Esophagus squamous epithelium (tissue), 5 donors: ENCODE measurements at places on chromosomes 6 and 20.

DNA sequence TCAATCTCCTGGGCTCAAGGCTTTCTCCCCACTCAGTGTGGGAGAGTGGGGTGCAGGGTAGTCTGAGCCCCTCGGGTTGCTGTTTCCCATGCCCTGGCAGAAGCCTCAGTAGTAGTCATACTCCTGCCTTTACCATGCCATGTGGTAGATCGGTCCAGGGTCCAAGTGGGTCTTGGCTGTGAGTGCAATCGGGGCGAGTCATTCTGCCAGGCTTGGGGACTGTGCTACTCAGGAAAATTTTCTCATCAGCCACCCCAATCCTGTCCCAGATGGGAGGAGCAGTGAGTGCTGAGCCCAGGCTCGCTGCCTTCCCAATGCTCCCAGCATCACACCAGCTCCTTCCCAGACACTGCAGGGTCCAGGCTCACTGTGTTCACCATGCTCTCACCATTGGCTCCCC, 10.7 kb upstream of the RAET1L start:
- DNase-seq: no peak

- DNase-seq: no peak
Measured at GRCh38 chr6:551829-552350, 105.0 kb downstream of the HUS1B start.

- no peak for DNase-seq
Measured at GRCh38 chr6:44111434-44112417, 15.5 kb downstream of the MRPL14 start.

DNA sequence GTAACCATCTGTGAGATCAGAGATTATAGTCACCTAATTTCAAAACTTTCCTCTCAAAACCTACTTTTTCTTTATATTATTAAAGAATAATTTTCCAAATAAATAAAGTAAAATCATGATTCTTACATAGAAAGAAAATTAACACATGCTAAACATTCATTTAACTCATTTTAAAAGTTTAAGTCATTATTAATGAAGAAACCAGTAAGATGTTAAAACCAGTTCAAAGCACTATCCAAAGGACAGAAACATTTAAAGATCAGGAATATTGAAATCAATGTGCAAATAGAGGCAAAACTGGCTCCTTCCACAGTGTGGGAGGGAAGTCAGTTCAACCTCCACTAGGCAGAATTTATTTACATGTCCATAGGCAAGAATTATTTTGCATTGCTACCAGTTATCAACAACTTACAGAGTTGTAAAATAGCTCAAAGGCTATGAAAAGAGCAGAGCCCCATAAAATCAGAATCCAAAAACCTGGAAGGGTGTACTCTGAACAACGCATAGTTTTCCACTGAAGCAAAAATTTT, 146.9 kb downstream of the KHDC1L start:
- no peak for DNase-seq

DNA sequence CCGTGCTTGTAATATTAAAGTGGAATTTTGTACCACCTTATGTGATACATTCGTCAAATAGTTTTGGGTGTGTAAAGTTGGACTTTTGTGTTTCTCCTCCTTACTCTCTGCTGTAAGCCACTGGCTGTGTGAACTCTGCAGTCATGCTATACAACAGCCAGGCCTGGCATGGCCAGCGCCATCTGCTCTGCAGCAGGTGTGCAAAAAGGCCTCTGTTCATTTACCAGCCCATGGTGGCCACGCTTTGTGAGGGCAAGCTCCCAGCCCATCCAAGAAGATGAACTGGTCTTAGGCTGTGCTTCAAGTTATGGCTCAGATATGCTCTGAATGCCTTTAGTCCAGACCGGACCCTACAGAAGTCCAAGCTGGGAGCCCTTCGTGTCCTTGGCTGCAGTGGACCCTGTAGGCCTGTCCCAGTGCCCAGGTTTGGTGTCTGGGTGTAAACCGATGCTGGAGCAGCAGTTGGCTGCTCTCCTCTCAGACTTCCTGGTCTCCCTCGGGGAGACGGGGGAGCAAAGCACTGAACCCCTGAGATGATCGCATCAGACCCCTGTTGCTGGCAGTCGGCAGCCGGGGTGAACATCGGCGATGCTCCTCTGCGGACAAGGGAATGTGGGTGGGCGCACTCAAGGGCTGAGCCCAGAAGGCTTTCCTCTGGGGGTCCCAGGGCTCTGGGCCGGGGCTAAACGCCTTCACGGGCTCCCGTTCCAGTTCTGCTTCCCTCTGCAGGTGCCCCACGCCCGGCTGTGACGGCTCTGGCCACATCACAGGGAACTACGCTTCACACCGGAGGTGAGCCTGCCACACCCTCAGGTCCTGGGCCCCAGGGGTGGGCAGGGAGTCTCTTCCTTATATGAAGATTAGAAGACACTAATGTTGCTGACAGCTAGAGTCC, 28.6 kb upstream of the PCMTD2 start:
- no peak for DNase-seq

DNA sequence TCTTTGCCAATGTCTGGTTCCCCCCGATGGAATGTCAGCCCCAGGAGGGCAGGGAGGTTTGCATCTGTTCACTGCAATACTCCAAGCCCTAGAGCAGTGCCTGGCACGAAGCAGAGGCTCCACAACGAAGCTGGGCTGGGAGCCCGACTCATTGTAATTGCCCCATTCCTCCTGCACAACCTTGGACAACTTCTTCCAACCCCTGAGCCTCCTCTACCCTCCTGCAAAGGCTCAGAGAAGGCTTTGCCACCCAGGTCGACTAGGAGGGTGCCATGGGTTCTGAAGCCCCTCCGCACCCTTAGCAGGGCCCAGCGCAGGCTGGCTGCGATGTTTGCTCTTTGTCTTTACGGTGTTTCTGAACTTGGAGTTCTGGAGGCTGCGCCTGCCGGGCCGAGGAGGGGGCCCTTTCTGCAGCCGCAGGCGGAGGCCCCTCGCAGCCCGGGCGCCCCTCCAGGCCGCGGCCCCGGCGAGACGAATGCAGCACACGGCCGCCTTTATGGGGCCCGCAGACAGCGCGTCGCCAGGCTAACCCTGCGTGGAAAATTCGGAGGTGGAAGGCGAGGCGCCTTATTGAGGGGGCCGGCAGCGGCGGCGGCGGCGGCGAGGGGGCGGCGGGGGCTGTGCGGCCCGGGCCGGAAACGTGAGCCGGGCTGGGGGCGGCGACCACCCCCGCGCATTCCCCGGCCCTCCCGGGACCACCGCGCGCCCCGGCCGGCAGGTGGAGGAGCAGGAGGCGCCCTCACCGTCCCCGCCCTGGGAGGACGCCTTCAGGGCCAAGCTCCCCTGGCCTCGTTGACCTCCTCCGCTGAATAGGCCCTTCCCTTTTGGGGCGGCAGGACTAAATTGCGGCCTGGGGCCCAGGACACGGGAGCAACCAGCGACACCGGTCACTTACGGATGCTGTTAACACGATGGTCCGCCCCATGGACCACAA, 27.0 kb downstream of the SNAI1 start:
- DNase-seq: no peak

- DNase-seq: no peak
Measured at GRCh38 chr20:16520154-16520553, 53.1 kb downstream of the KIF16B start.

GRCh38 chr6:157424491-157425020, 43.6 kb downstream of the ZDHHC14 start:
- DNase-seq: no peak

DNA sequence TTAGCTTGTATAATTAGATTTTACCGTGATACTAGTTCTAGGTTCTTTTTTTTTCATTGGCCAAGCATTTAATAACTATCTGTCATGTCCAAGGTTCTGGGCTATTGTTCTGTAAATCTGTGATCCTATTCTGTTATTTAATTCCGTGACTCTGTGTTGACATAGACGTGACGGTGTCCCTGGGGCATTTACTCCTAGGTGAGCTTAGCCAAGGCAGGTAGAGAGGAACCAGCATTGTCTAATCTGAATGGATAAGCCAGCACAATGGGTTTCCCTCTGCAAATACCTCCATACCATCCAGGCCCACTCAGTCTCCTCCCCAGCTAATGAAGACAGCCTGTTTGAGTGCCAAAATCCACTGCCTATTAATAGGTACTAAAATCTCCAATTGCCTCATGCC, 8.9 kb upstream of the CDSN start:
- DNase-seq: no peak

DNA sequence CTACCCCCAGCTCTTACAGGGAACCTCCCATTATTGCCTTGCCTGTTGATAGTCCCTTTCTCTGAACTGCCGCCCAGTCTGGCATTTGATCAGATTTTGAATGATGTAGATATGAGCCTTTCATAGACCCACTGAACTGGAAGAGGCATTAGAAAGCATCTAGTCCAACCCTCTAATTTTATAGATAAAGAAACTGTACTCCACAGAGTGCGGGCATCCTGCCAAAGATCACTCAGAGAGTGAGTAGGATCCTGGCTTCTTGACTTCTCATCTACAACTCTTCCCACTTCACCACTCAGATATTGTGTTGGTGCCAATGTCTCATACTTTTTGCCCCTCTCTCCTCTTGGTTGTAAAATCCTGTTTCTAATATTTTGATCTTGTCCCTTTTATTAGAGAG, 179.2 kb upstream of the BMP2 start:
- no peak for DNase-seq
